ENCODE measurements at places on chromosomes 4 and X.
A peak's percentile ranks its signal among the peaks of the same experiment; 100 is the strongest.

GRCh38 chr4:86730310-86730709 is 118.9 kb downstream of the SLC10A6 start:
- no peak for DNase-seq

GRCh38 chr4:78220283-78220682 is 163.2 kb downstream of the FRAS1 start:
- DNase-seq = no peak

GRCh38 chrX:19096586-19096985 is 25.7 kb downstream of the ADGRG2 start:
- DNase-seq = no peak

DNA sequence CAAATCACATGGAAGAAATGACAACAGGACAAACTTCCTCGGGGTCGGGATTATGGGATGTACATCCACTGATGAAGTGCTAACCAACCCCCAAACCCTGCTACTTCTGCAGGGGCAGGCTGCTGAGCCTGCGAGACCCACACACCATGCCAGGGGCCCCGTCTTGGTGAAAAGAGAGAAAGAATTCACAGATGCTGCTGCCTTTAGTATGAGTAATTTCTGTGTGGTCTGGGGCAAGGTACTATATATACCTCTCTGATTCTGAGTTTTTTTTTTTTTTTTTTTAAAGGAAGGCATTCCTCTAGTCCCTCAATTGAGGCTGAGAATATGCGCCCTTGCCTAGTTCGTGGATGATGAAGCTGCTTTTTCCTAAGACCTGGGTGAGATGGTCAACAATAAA is 24.8 kb downstream of the PDHA1 start:
- no peak for DNase-seq

DNA sequence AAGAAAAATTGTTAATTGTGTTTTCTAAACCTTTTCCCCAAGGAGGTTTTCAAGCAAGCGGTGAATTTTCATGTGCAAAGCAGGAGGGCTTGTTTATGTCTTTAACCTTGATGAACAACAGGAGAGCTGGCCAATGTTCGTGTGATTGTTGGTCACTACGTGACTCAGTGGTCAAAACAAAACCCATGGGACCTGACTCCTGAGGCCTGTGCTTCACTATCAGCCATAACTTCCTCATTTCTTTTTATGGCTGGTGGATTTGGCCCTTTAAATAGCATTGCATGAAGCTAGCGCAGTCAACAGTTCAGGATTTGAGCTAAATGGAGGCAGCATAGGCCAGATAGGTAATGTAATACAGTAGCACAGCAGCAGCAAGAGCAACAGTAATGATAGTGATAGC is 80.5 kb downstream of the MID1IP1 start:
- DNase-seq = no peak

DNA sequence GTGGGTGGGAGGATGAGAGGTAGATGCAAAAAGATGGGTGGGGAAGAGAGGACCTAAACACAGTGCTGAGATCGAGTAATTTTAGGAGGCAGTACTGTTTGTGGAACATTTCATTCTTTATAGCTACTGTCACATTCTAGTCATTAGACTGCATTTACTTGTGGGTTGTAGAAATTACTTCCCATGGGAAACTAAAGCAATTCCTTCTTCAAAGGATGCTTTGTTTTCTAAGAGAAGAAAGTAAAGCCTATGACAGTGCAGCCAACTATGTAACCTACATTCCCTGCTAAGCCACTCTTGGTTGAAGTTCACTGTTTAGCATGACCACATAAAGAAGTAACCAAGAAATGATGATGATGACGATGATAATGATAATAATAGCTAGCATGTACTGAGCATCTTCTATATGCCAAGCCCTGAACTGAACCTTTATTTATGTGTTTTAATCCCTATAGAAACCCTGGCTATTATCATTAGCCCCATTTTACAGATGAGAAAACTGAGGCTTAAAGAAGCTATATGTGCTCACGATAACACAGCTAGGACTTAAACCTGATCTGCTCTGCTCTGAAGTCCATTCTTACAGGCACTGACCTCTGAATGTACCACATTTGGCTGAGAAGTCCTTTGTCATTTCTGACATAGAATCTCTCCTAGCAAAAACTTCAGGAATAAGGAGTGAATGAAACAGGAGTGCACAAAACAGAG is 114.5 kb upstream of the KIT start:
- DNase-seq = no peak

DNA sequence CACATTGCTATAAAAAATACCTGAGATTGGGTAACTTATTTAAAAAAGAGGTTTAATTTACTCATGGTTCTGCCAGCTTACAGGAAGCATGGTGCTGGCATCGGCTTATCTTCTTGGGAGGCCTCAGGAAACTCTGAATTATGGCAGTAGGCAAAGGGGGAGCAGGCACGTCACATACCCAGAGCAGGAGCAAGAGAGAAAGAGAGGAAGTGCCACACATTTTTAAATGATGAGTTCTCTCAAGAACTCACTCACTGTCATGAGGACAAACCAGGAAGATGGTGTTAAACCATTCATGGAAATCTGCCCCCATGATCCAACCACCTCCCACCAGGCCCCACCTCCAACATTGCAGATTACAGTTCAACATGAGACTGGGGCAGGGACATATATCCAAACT is 10.0 kb upstream of the AFF1 start:
- DNase-seq = no peak

GRCh38 chr4:80139671-80140070 is 57.6 kb upstream of the PRDM8 start:
- no peak for DNase-seq

DNA sequence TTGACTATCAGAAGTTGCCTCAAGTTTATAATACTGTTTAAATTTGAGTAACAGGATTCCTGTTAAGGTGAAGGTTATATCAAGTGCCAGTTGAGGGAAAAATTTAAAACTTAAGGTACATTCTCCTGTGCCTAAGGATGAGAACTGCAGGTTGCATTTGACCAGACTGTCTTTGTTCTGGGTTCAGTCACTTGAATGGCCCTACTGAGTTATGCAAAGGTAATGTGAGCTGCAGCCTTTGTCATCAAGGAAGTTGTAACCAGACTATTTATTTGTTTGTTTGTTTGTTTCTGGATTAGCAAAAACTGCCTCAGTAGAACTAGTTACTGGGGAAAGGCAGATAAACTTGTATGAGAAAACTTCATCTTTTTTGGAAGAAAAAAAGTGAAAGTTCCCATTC is 131.9 kb downstream of the ATOH1 start:
- no peak for DNase-seq

- DNase-seq = no peak
Measured at GRCh38 chr4:21467551-21467950, 481.0 kb downstream of the KCNIP4 start.

GRCh38 chr4:187276736-187277408 is 553.2 kb upstream of the FAT1 start:
- no peak for DNase-seq

DNA sequence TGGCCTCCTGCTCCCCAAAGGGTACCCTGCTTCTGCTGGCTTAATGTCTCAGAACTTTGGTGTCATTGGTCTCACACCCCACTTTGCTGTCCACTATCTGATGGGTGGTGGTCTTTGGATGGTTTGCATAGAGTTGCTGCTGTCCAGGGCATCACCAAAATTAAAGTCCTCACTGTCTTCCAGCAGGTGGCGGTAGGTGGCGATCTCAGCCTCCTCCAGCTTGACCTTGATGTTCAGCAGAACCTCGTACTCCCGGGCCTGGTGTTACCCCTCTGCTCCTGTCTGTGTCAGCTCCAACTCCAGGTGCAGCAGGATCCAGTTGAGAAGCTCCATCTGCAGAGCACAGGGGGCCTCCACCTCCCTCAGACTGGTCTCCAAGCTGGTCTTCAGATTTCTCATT is 1169.5 kb upstream of the PABPC4L start:
- DNase-seq = peak; percentile 3

- no peak for DNase-seq
Measured at GRCh38 chrX:32877592-32877991, 333.8 kb downstream of the DMD start.

- no peak for DNase-seq
Measured at GRCh38 chrX:108271397-108271787, 166.8 kb downstream of the COL4A6 start.

- no peak for DNase-seq
Measured at GRCh38 chr4:186299291-186299690, 33.3 kb downstream of the F11 start.
